Stimulated activated CD4-positive, alpha-beta T cell treated with anti-CD3 and anti-CD28 coated beads, TNF-alpha, amount 100 ng/mL, for 24 hours (primary cell): ENCODE measurements at places on chromosomes 2 and 18.
A peak's percentile ranks its signal among the peaks of the same experiment; 100 is the strongest.

- no peak for DNase-seq
Measured at GRCh38 chr2:98868548-98869271, 67.3 kb downstream of the CRACDL start.

DNA sequence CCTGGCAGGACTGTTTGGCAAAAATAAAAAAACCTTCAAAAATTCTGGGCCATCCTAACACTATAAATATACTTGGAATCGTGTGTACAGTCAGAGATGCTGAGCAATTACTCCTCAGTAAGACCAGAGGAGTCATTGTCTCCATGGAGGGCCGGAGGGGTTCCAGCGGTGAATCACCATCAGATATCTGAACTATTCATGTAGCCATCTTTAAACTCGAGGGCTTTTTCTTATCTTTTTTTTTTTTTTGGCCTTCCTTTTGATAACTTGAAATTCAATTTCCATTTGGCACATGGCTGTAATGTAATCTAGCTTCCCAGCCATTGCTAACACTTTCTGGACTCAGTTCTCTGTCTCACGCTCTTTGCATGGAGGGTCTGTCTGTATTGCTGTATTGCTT is 7.4 kb upstream of the FHL2 start:
- DNase-seq, result no peak

- DNase-seq, result no peak
Measured at GRCh38 chr18:77395953-77396352, 146.3 kb downstream of the GALR1 start.

GRCh38 chr2:136085453-136086209 is 32.3 kb downstream of the CXCR4 start:
- DNase-seq, result no peak

DNA sequence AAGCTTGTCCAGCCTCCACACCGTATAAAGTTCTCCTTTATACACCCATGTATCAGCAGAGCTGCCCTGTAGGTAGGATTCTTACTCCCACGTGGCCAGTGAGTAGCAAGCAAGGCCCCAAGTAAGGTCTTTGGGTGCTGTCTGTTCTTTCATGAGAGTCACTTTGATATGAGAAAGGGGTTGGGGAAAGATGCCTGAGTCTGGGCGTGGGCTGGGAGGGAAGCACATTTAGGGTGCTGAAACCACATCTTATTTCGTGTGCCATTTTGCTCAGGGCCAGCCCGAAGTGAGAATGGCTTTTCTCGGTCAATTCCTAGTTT is 436 bp upstream of the ITPRIPL1 start:
- DNase-seq, result peak; percentile 40

- no peak for DNase-seq
Measured at GRCh38 chr2:46320141-46320567, 22.9 kb downstream of the EPAS1 start.

- DNase-seq, result no peak
Measured at GRCh38 chr2:64992218-64992617, 3.0 kb downstream of the SLC1A4 start.

- DNase-seq, result no peak
Measured at GRCh38 chr2:18455236-18455862, 105.1 kb downstream of the RDH14 start.

DNA sequence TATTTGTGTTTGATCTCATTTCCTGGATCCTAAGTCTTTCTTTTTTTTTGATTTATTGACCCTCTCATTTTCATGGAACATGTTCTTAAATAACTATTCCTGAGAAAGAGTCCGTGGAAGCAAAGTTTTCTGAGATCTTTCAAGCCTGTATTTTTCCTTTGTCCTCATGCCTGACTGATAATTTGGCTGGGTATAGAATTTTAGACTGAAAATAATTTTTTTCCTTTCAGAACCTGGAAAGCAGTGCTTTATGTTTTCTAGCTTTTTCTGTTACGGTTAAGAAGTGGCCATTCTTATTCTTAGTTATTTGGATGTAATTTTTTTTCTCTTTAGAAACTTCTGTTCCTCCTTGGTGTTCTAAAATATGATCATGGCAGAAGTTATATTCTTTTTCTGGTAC is 82.5 kb downstream of the SEMA4F start:
- no peak for DNase-seq

- DNase-seq, result no peak
Measured at GRCh38 chr2:180559771-180560170, 420.6 kb upstream of the UBE2E3 start.

- DNase-seq, result no peak
Measured at GRCh38 chr2:217103752-217104545, 244.1 kb upstream of the TNP1 start.

DNA sequence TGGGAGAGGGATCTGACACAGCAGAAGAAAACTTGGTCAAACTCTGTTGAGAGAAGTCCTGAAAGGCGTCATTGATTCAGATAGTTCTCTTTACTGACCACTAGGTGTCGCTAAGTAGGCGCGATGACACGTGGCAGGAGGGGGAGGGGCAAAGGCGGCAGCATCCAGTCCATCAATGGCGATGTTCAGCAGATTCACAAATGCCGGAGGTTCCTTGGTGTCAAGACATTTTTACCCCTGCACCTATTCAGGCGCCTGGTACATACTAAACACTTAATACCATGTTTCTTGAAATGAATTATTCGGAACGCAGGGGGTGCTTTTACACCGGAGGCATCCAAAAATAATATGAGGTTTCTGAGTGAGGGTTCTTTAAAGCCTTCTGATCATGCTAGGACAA is 3.0 kb upstream of the PLEK start:
- DNase-seq, result peak; percentile 68

DNA sequence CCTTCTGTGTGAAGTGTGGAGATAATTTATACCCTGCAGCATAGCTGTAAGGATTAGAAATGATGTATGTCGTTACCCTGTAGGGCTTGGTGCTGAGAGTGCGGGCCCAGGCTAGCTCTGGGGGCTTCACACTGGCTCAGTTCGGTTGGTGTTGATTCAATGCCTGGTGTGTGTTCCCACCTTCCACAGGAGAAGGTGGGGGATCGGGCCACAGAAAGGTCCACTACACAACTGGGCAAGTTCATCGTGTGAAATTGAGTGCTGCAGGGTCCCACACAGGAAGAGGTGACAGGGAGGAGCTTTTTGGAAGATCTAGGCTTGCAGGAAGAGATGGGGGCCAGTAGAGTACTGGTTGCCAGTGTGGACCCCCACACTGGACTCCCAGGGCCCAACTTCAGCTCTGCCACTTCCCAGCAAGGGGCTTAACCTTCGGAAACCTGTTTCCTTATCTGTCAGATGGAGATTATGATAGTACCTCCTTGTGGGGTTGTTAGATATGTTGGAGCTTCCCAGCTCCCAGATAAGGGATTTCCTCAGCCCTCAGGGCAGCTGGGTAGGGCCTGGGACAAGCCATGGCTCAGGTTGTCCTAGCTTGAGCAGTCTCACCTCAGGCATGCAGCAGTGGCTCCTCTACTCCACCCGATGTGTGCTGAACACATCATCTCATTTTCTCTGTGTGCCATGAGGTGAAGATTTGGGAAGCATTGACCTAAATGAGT is 71.5 kb downstream of the TMEM247 start:
- DNase-seq, result no peak

DNA sequence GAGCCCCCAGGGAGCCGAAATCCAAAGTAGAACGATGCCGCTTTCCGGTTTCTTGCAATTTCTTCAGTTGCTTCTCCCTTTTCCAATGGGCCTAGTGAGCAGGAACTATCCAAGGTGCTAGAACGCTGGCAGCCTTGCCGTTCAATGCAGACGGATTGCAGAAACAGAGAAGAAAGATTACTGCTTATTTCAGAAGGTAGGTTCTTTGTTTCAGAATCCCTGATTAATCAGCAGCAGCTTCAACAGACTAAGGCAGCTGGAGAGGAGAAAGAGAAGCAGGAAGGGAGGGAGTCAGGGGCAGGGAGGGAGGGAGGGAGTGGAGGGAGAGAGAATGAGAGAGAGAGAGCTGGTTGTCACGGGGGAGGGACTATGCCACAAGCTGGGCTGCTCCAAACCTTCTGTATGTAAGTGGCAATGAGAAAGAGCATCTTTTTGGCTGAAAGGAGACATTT is 576 bp downstream of the NYAP2 start:
- DNase-seq, result no peak

- peak; percentile 24 for DNase-seq
Measured at GRCh38 chr2:54524226-54524991, 68.3 kb downstream of the SPTBN1 start.

- no peak for DNase-seq
Measured at GRCh38 chr2:85170938-85171475, 37.8 kb downstream of the TCF7L1 start.

DNA sequence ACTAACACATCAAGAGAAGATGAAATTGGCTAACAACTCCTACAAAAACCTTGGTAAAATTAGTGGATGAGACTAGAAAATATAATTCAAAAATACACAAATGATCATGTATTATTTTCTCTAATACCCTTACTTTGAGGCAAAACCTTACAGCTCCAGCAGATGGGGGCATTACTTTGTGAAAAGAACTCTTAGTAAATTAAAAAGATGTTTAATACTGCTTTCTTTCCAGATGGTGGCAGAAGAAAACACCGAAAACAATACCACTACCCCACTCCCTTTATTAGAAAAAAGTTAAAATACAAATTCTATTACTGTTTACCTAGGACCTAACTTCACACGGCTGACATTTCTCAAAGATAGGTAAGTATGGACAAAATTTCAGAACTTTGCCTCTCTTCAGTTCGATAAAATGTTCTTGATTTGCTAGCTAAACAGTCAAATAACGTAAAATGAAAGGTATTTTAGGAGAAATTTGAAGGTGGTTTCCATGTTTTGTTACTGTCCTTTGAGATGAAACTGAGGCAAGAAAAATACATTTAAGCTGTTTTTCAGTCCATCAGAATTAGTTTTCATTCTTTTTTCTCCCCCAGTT is 30.6 kb downstream of the ORC4 start:
- no peak for DNase-seq

- no peak for DNase-seq
Measured at GRCh38 chr2:42895791-42896135, 103.4 kb upstream of the HAAO start.

DNA sequence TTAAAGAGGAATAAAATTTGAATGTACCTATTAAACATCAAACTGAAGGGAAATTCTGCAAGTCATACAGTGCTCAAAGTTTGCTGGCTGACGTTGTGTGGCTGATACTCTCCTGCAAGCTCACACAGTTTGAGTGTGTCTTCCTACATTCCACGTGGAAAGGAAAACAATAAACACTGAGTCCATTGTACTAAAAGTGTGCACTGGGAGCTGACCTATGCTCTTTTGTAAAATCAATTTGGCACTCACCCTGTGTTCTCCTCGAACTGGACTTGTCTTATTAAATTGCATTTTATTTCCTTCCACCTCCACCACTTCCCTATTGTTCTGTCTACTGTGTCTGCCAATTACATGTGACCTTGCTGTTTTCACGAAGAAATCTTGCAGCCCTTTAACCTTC is 458.0 kb downstream of the CPS1 start:
- no peak for DNase-seq

- DNase-seq, result no peak
Measured at GRCh38 chr18:35694808-35695207, 113.3 kb downstream of the GALNT1 start.

- DNase-seq, result no peak
Measured at GRCh38 chr2:72142570-72143440, 4.9 kb downstream of the CYP26B1 start.

- no peak for DNase-seq
Measured at GRCh38 chr2:203195331-203196036, 43.3 kb upstream of the CYP20A1 start.

GRCh38 chr2:154233231-154233630 is 361.5 kb downstream of the GALNT13 start:
- no peak for DNase-seq
